ENCODE measurements at places on chromosomes 1 and 21. TPM values are rescaled to one million over a fixed set of nuclear protein-coding genes. Genes with fewer than 3 reads are reported as not detected.

DNA sequence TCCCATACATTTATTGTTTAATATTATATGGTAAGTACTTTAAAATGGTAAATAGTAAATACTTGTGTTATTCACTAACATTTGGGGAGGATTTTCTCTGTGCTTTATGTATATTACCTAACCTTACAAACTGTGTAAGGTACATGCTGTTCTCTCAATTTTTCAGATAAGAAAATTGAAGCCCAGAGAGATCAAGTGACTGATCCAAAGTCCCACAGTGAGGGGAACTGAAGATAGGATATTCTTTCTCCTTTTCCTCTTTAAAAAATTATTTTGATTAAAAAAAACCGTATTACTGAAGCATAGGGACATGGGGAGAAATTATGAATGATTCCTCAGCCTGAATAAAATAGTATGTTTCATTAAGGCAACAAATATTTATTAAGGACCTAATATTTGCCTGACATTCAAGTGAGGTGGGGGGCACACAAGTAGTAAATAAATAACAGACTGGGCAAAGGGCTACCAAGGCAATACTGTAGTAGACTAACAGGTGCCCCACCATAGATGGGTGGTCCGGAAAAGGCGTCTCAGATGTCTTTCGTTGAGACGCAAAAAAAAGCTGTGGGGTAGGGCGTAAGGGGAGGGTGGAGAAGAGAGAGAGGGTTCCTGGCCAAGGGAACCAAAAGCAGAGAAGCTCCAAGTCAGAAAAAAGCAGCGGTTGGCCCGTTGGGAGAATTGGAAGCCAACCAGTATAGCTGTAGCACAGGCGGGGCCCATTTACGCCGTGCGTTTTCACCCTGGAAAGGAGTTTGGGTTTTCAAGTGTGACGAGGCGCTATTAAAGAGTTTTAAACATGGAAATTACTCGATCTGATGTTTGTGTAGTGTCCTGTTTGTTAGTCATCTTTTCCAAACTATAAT lies 944 bp upstream of the AGO3 start:
- peak; percentile 76 for DNase-seq

- DNase-seq: no peak
These were observed 76.1 kb upstream of the SLC2A1 start for GRCh38 chr1:43034778-43035177.

DNA sequence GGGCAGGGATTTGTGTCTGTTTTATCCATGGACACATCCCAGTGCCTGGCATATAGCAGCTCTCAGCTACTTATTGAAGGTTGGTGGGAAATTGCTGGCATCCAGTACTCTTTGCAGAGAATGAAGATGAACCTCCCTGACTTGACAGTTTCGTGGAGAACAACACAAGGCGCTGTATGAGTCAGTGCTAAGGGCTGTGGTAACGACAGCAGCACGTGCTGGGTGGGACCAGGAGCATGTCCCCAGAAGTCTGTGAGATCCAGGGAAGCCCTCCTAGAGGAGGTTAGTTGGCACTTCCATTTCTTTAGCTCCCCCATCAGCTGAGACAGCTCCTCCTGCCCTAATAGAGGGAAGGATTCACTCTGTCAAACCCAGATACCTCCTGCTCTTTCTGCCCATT lies 25.9 kb upstream of the IL19 start:
- no peak for DNase-seq

- DNase-seq: no peak
These were observed 3.0 kb upstream of the PADI3 start for GRCh38 chr1:17245816-17246325.

The TIAM1 gene
- 23.9 TPM for total RNA-seq

Data from H7 (cell line).